ENCODE measurements at places on chromosomes 13 and 19. TPM values are rescaled to one million over a fixed set of nuclear protein-coding genes. Genes with fewer than 3 reads are reported as not detected.

CHST8 gene
- total RNA-seq, result not detected

IZUMO1 gene
- 0.04 TPM for total RNA-seq

HCST gene
- not detected for total RNA-seq

FLT3LG gene
- total RNA-seq, result 1.6 TPM

PPM1N gene
- total RNA-seq, result 4.1 TPM

KLK2 gene
- not detected for total RNA-seq

B9D2 gene
- 6.5 TPM for total RNA-seq

COX6B2 gene
- total RNA-seq, result 0.55 TPM

NLRP7 gene
- not detected for total RNA-seq
